ENCODE measurements at places on chromosomes 1 and 21.

DNA sequence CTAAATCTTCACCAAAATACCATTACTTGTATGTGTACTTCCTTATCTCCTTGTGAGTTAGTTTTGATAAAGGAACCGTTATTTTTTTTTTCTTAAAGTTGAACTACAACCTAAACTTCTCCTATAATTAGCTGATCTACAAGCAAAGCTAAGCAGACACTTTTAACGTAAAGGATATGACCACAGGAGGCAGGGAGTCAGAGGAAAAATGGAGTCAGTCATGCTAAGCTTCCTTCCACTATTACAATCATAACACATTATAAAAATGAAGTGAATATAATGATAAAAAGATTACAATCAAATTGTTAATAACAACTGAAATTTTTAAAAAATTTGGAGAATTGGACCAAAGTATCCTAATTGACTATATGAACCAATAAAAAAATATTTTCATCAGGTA lies 892.6 kb downstream of the KCNT2 start:
- no peak for DNase-seq

- no peak for DNase-seq
Measured at GRCh38 chr1:52119301-52120079, 22.4 kb upstream of the ZFYVE9 start.

- DNase-seq, result no peak
Measured at GRCh38 chr1:10140981-10141380, 69.4 kb upstream of the KIF1B start.

- no peak for DNase-seq
Measured at GRCh38 chr21:44618909-44619308, 7.0 kb downstream of the KRTAP10-8 start.

DNA sequence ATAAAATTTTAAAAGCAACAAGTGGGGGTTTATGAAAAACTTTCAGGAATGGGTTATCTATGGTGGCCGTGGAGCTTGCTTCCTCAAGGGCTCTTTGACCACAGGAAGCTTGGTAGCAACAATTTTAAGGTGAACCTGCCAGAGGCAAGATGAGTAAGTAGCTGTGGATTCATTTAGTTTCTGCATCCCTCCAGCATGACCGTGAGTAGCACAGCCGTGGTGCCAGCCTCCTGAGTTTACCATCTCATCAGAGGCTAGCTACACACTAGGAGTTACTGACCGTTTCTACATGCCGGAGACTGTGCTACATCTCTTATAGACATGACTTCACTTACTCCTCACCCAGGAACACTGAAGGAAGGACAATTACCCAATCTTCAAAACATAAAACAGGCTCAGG lies 30.1 kb upstream of the PLEKHG5 start:
- no peak for DNase-seq

GRCh38 chr1:205750138-205751035 lies at the start of gene NUCKS1:
NUCKS1 (minus strand) TSS chr1:205750182; CDS start chr1:205749973, 209 bp downstream.
- peak; percentile 68 for DNase-seq

- no peak for DNase-seq
Measured at GRCh38 chr1:22883406-22883805, 89.3 kb downstream of the LACTBL1 start.

- DNase-seq, result no peak
Measured at GRCh38 chr1:113784104-113784779, 25.0 kb upstream of the PHTF1 start.

- DNase-seq, result no peak
Measured at GRCh38 chr1:107454791-107455190, 314.0 kb downstream of the NTNG1 start.

GRCh38 chr21:43988506-43989230 lies 23.4 kb upstream of the TRAPPC10 start:
- no peak for DNase-seq

DNA sequence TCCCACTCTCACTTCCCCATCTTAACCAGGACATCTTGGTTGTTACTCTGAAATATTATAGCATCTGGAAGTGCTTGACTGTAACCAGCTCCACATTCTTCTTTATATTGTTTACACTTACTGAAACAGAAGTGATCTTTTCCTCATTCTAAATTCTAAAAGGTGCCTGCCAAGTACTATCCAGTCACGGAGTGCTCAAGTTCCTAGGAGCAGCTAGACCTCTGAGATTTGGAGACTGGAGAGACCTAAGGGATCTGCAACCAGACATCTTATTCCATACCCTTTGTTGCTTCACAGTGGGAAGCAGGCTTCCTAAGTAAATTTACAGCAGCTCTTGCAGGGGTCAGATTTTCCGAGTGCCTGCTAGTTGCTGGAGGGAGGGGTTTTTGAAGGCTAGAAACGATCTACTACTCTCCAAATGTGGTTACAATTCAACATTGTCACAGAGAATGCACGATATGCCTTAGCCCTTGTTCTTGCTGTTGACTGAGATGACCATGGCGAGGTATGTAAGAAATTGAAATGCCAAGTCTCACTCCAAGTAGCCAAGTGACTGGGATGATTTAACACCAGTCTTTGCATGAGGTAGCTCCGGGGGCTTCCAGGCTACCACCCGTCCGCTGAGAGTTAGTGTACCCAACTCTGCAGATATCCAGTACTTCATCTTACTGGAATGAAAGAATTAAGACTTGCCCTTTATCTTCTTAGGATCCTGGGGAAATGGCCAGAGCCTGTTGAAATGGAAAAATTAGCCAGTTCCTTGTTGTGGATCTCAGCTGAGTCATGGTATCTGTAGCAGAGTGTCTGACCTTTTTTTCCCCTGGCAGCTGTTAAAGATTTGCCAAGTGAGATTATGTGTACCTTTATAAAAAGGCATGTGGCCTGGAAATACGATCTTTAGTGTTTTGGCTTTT lies 150.8 kb downstream of the MAST2 start:
- no peak for DNase-seq

DNA sequence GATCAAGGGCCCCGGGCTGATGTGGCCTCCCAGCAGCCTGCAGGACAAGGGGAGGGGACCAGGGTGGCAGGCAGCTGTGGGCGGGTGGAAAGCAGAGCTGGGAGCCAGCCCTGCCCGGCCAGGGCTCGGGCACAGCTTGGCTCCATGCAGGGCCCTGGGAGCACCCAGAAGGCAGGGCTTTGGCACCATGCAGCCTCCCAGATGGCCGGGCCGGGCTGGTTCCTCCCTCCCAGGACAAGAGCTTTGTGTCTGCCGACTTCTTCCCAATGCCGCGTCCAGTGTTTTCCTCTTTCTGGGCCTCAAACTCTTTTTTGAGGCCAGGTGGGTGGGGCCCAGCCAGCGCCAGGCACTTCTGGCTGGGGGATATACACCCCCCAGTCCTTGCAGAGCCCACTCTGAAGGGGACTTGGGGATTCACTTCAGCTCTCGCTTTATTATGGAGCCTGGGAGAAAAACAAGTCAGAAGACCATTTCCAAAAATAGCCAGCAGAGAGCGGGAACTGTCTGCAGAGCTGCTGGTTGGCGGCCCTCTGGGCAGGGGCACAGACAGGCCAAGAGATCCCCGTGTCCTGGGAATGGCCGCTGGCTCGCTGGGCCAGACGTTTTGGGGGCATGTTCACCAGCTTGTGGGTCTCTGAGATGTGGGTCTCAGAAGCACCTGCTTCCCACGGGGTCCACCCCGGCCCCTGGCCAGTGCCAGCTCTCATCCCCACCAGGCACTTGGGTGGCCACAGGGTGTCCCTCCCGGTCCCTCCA lies 103.8 kb upstream of the ARHGEF16 start:
- no peak for DNase-seq

Measured in D721Med (cell line).